Muscle of leg (tissue), 16 donors: ENCODE measurements at places on chromosomes 5 and 9.

DNA sequence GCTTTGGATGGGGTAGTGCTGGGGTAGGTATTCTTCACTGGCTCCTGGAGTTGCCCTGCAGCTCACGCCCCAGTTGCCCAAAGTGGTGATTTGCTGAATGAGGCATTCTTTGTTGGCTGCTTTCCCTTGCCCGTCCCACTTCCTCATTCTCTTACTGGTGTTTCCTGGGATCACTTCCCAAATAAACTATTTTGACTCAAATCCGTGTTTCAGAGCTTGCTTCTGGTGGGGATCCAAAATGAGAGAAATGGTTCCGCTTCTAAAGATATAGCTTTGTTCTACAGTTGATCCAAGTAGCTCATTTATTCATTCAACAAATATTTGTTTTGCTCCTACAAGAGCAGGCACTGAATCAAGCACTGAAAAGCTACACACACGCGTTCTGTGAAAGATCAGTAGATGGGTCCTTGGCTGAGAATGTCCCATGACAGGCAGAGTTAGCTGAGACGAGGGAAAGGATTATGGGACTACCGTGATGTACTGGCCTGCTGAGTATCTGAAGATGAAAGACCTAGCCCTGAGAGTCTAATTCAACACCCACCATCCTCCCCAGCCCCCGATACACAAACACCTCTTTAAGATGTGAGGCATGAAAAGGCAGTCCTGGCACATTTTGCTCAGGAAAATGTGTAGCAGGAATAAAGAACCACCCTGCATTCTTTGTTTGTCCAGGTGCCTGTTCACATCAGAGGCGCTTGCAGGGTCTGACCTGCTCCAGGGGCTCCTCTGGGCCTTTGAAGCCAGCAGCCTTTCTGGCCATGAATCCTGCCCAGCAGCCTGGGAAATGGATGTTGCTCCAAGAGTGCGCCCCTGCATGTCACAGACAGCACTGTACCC, 143.1 kb upstream of the RANBP3L start:
- peaks cover 2% of the 10 kb centered on the region for H3K4me1 ChIP-seq
- no peak overlapping the region for H3K27ac ChIP-seq
- no peaks in the 10 kb centered on the region for H3K27me3 ChIP-seq

DNA sequence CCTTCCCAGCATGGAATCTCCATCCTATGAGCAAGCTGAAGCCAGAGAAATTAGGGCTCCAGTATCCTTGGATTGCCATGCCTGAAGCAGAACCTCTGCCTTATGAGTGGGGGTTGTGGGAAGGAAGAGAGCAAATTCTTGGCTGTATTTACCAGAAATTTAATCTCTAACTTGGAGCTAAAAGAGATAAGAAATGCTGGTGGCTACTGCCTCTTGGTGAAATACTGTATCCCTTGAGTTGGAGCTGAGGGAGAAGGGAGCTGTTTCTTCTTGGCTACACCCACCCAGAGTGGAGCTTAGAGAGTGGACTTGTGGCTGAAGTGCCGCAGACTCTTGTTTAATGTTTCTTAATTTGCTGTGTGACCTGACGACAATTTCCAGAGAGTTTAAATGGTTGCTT, 447.3 kb downstream of the ARHGEF28 start:
- no peak for DNase-seq
- no peak overlapping the region for H3K27ac ChIP-seq
- no peak overlapping the region for H3K4me3 ChIP-seq
- H3K27me3 ChIP-seq: no peaks in the 10 kb centered on the region
- H3K36me3 ChIP-seq: no peaks in the 10 kb centered on the region

- no peak overlapping the region for H3K27ac ChIP-seq
- H3K36me3 ChIP-seq: no peaks in the 10 kb centered on the region
- H3K4me3 ChIP-seq: no peak overlapping the region
- H3K27me3 ChIP-seq: no peaks in the 10 kb centered on the region
Observed at GRCh38 chr9:114855488-114855887, 49.6 kb upstream of the TNFSF15 start.

DNA sequence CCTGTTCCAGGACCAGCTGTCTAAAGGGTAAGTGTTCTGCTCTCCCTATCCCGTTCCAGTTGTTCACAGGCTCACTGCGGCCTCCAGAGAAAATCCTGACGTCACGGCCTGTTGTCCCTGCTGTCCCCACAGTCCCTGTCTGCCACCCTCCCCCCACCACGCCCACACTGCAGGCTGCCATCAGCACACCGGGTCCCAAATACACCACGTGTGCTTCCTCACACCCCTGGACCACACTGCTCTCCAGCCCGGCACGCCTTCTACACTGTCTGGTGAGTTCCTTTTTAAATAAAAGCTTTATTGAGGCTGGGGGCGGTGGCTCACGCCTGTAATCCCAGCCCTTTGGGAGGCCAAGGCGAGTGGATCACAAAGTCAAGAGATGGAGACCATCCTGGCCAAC, 88.3 kb upstream of the RUFY1 start:
- H3K27me3 ChIP-seq: no peaks in the 10 kb centered on the region
- no peaks in the 10 kb centered on the region for H3K36me3 ChIP-seq
- DNase-seq: no peak

DNA sequence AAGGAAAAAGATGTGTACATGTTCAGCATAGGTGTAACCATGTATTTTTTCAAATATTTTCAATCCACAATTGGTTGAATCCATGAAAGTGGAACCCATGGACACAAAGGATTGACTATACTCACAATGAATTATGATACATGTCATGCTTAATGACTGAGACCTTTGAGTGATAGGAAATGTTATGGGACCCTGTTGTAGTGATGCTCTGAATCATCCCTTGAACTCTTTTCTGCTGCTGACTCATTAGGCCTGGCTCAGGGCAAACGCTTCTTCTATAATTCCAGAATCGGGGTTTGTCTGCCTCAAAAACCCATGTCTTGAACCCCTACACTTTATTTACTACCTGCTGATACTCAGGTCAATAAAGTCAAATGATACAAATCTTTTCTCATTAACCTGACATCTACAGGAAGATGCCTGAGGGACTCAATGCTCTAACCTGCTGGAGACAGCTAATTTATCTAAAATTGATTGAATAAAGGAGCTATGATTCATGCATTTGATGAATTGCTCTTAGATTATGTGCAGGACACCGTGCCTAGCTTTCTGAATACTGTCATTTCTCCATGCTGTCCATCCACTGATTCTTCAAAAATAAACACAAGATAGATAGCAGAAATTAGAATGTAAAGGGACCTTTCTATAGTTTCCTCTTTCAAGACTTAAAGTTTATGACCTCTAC, 260.1 kb downstream of the PRELID2 start:
- H3K4me3 ChIP-seq: no peak overlapping the region
- H3K4me1 ChIP-seq: no peaks in the 10 kb centered on the region
- DNase-seq: no peak
- no peaks in the 10 kb centered on the region for H3K27me3 ChIP-seq
- no peak overlapping the region for H3K27ac ChIP-seq
- no peaks in the 10 kb centered on the region for H3K36me3 ChIP-seq

GRCh38 chr5:180160215-180160614, 48.8 kb downstream of the RASGEF1C start:
- H3K27me3 ChIP-seq: peaks cover 5% of the 10 kb centered on the region
- no peaks in the 10 kb centered on the region for H3K36me3 ChIP-seq
- no peak overlapping the region for H3K4me3 ChIP-seq
- H3K27ac ChIP-seq: no peak overlapping the region
- H3K4me1 ChIP-seq: peaks cover 27% of the 10 kb centered on the region

- H3K27me3 ChIP-seq: peaks cover 5% of the 10 kb centered on the region
- H3K4me3 ChIP-seq: no peak overlapping the region
- no peak for DNase-seq
- no peaks in the 10 kb centered on the region for H3K36me3 ChIP-seq
Observed at GRCh38 chr5:7825630-7826029, 25.3 kb downstream of the CFAP90 start.

GRCh38 chr9:33893861-33894260, 76.9 kb downstream of the UBE2R2 start:
- DNase-seq: no peak
- no peak overlapping the region for H3K27ac ChIP-seq
- no peaks in the 10 kb centered on the region for H3K36me3 ChIP-seq
- H3K27me3 ChIP-seq: no peaks in the 10 kb centered on the region

- no peak overlapping the region for H3K4me3 ChIP-seq
- DNase-seq: no peak
- no peaks in the 10 kb centered on the region for H3K27me3 ChIP-seq
Observed at GRCh38 chr9:69463497-69464068, 138.6 kb downstream of the ENTREP1 start.

- no peaks in the 10 kb centered on the region for H3K4me1 ChIP-seq
- no peak overlapping the region for H3K4me3 ChIP-seq
- no peaks in the 10 kb centered on the region for H3K36me3 ChIP-seq
- H3K27me3 ChIP-seq: no peaks in the 10 kb centered on the region
- no peak overlapping the region for H3K27ac ChIP-seq
Observed at GRCh38 chr5:137921931-137922330, 32.7 kb downstream of the PKD2L2 start.
